ENCODE measurements at places on chromosomes 3 and 15. TPM values are rescaled to one million over a fixed set of nuclear protein-coding genes. Genes with fewer than 3 reads are reported as not detected.

Gene NANOGP8
- total RNA-seq, result 0.45 TPM

Gene SETD2
- total RNA-seq, result 21.5 TPM

Gene PAQR9
- 11.5 TPM for total RNA-seq

Gene CNTN4
- 3.3 TPM for total RNA-seq

Gene LOXL1
- 0.75 TPM for total RNA-seq

Gene KCNMB2
- not detected for total RNA-seq

Gene IQCF5
- not detected for total RNA-seq

Gene AMOTL2
- 26.8 TPM for total RNA-seq

Gene MAGEL2
- not detected for total RNA-seq

Gene ROPN1
- not detected for total RNA-seq

Gene XCR1
- total RNA-seq, result not detected

Gene SPINK8
- not detected for total RNA-seq

DNA sequence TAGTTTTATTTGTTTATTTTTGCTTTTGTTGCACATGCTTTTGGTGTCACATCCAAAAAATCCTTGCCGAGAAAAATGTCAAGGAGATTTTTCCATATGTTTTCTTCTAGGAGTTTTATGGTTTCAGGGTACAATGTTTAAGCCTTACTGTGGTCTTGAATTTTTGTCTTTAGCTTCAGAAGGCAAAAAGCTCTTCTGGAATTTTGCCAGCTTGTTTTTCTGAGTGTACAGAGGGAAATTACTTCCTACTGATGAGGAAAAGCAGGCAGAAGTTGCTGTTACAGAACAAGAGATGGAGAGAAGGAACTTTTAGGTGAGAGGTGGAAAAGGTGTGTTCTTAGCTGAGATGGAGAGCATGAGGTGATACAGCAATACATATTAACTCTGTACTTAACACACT, 59.6 kb downstream of the UBE2E2 start:
- no peak for DNase-seq

DNA sequence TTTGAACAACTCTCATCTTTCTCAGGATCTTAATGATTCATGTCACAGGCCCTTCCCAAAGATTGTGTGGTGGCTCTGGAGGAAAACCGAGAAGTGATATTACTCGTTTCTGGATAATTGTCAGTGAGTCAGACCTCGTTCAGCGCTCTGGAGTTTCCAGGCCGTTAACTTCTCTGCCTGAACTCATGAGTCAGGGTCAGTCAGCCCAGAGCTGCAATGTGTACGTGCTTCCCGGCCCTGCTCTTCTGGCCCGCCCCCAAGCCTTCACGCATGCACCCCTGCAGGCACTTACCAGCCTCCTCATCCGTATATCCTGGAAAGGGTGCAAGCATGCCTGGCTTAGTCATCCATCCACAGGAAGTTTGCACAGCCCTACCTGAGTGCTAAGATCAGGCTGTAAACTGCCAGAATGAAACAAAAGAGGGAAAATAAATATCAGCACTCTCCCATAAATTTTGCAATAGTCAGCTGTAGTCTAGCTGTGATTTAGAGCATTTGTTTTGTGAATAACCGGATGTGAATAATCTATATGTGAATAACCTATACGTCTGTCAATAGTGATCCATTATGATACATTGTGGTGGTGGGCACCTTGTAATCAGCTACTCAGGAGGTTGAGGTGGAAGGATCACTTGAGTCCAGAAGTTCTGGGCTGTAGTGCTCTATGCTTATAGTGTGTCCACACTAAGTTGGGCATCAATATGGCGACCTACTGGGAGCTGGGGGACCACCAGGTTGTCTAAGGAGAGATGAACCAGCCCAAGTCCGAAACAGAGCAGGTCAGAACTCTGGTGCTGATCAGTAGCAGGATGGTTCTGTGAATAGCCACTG, 35.3 kb upstream of the SEMA4B start:
- DNase-seq, result peak; percentile 69

DNA sequence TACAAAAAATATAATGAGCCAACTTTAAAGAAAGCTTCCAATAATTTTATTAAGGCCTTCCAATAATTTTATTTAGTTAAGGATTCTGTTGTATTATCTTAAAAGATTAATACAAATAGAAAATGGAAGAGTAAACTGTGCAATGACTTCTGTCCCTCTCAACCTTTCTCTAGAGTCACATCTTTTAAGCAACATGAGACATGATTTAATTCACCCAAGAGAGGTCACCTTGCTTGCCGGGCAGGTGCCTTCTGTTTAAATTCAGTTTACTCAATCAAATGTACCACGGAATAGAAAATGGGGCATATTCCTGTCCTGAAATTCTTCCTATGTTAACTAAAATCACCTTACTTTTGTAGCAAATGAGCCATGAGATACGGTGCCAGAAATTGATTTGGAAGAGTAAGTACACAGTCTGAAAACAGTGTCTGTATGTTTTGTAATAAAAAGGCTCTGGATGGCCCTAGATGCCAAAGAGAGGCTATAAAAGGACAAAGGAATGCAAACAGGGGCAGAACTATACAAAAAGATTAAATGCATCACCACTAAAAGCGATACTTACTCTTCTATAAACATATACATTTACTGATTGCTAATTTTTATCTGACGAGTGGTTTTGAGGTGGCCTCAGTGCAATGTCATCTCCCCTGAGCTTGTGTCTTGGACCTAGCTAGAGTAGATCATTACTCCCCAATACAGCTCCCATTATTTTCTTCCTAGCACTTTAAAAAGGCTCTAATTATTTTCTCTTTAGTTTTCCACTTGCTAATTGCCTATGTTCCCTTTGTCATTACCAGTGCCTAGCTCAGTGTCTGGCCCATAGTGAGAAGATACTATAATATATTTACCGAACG, 134.0 kb downstream of the FHIT start:
- no peak for DNase-seq

GRCh38 chr3:149971403-149972075, 844 bp upstream of the PFN2 start:
- DNase-seq, result peak; percentile 53

GRCh38 chr15:61651267-61651666, 409.0 kb downstream of the VPS13C start:
- DNase-seq, result no peak

DNA sequence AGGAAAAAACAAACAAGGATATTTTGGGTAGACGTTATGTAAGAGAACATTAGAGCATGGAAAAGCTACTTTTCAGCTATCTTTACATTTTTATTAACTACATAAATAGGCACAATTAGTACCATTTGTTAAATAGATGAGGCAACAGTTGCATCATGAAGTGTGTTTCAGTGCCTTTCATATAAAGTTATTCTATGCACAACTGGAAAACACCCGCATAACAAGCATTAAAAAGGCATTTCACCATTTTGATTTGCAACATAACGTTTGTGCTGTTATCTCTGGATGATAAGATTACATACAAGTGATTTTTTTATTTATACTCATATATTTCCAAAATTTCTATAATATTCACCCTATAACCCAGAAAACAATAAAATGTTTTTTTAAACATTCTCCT, 69.5 kb downstream of the CBLB start:
- DNase-seq, result no peak

DNA sequence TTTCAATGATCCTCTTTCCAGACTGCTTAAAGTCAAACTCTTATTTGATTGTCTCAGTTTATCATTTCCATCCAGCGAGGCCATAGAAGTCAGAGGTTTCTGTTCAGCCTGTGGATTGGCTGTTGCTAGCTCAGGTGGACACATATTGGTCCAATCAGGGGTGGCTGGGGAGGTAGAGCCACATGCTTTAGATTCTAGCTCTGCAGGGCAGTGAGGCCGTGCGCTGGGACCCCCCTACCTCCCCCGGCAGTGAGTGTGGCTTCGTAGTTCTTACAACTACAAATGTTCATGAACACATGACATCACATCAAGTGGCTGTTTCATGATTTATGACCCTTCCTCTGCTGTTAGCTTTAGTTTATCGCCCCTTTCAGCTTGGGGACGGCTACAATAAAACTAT, 18.0 kb downstream of the APOD start:
- no peak for DNase-seq

GRCh38 chr3:13163848-13164382, 90.7 kb upstream of the IQSEC1 start:
- no peak for DNase-seq

GRCh38 chr3:170367797-170368196, 10.3 kb downstream of the SKIL start:
- no peak for DNase-seq

- DNase-seq, result no peak
Measured at GRCh38 chr15:95595759-95596158, 734.7 kb upstream of the NR2F2 start.

- no peak for DNase-seq
Measured at GRCh38 chr3:12336099-12336498, 47.2 kb downstream of the PPARG start.

DNA sequence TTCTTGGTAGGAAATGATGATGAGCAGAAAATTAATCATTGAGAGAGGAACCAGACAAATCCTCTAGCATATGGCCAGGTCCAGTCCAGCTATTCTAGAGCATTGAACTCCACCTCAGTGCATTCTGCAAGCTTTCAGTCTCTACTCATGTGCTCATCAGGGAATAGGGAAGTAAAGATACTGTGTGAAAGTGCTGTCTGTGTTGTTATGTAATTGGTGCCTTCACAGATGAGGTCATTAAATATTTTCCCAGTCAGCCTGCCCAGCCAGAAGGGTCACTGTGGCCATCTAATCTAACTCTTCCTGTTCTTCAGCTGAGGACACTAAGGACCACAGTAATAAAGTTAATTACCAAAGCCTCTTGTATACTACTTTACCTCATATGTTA, 28.2 kb downstream of the C3orf62 start:
- no peak for DNase-seq

DNA sequence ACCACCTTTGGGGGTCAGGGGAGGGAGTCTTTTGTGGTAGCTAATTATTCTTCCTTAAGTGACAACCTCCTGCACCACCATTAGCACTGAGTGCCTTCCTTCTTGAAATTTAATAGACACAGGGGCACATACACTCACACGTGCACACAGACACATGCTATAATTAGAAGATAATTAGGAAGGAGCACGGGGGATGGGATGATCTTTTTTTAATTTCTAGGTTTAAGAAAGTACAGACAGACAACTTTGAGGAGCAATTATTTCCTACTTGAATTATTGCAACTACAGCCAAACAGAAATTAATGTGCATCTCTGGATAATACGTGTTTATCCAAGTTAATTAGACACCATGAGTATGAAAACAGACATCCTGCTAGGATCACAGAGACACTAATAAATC, 44.8 kb upstream of the GUCA1C start:
- DNase-seq, result no peak

GRCh38 chr3:58237238-58237940, at the start of gene ABHD6:
ABHD6 (plus strand) TSS chr3:58237792; CDS start chr3:58256587, 18,795 bp downstream.
- DNase-seq, result peak; percentile 82

- no peak for DNase-seq
Measured at GRCh38 chr3:128345196-128345595, 121.5 kb downstream of the DNAJB8 start.

DNA sequence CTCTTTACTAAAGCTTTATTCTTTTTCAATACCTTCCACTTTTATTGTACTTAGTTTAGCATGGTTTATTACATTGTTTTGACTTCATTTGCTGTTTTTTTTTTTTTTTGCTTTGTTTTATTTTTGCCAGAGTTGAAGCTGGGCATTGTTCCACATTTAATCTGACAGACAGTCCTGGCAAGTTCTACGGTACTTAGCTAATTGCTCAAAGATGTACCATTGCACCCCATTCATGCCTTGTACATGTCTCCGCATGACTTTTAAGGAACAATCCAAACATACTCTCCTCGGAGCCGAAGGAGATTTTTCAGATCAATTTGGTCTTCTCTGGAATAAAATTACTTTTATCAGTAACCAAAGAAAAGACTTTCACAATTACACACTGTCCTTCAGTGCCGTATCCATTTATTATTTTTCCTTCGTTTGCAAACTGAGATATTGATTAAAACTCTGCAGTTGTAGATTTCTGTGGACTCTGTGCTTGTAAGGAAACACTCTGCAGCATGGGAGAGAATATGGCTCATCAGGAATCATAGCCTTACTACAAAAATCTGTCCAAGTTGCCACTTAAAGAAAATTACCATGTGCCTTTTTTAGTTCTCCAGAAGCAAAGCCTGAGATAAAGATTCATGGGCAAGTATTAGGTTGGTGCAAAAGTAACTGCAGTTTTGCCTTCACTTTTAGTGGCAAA, 952.0 kb downstream of the AGBL1 start:
- DNase-seq, result no peak

GRCh38 chr3:73657186-73657585, 32.4 kb upstream of the PDZRN3 start:
- DNase-seq, result no peak

GRCh38 chr3:187533797-187534196, 136.4 kb downstream of the SST start:
- no peak for DNase-seq

DNA sequence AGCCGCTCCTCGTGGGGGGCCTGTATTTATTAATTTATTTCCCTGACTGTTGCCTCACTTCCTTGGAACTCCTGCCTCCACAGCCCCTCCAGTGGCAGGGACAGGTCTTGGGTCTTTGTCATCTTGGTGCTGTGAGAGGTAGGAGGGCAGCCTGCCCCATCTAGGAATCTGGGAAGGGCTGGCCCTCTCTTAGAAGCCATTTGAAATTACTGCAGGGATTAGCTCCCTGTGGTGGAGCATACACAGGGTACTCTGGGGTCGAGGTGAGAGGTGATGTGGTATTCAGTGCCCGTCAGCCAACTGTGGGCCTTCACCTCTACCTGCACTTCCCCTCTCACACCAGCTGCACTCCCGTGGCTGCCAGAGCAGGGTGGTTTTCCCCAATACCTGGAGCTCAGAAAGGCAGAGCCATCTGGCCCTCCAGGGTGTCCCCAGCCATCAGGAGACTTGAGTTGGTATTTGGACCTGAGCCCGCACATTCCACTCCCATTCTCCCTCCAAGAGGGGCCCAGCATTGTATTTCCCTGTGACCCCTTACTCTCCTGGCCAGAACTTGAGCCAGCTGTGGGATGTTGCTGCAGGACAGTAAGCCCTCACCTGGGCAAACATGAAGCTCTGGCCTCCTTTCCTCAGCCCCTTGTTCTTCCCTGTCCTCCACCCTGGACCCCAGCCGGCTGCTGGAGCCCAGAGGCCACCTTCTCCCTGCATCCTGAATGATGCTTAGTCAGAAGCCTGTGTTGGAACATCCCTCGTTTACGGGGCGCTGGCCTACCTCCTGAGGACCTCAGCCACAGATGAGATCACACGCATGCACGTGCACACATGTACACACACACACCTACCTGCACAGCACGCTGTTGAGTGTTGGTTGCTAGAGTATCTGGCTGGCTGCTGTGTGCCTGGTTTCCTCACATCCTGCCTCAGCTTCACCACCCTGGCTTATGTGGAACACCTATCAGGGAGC, 2.0 kb upstream of the JMJD7 start:
- DNase-seq, result no peak

GRCh38 chr3:109195815-109196214, 59.3 kb downstream of the C3orf85 start:
- DNase-seq, result no peak

GRCh38 chr15:63454503-63455211, 49.7 kb upstream of the USP3 start:
- no peak for DNase-seq

Data from left lobe of liver (tissue), 2 donors.